Karpas-422 (cell line): ENCODE measurements at places on chromosomes 6 and 20.

- no peak for DNase-seq
Measured at GRCh38 chr6:134047673-134048072, 4.8 kb downstream of the SLC2A12 start.

GRCh38 chr6:33980176-33981175, 165.4 kb downstream of the GRM4 start:
- no peak for DNase-seq

DNA sequence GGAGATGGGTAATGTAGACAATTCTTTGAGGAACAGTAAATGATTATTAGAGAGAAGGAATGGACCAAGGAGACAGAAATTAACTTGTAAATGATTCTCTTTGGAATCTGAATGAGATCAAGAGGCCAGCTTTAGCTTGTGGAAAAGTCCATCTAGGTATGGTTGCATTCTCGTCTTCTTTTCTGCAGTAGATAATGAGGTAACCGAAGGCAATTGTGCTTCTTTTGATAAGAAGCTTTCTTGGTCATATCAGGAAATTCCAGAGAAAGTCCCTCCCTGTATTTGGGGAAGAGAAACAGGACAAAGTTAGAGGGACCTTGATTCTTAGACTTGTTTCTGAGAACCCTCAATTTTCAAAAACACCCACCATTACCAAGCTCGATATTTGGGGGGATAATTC, 109.1 kb upstream of the PRSS16 start:
- DNase-seq = no peak

DNA sequence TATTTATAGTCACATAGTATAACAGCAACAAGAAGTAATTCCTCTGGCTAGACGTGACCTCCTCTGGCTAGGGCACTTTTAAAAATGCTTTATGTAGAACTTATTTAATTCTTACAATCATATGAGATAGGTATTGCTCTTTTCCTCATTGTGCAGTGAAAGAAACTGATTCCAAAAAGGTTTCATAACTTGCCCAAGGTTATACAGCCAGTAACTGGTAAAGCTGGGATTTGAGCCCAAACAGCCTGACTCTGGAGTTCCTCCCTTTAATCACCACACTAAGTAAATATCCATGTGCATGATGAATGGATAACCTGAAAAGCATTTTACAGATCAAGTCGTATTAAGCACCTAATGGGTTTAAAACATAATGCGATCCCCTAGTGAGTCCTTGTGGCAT, 214.6 kb downstream of the PRL start:
- no peak for DNase-seq

DNA sequence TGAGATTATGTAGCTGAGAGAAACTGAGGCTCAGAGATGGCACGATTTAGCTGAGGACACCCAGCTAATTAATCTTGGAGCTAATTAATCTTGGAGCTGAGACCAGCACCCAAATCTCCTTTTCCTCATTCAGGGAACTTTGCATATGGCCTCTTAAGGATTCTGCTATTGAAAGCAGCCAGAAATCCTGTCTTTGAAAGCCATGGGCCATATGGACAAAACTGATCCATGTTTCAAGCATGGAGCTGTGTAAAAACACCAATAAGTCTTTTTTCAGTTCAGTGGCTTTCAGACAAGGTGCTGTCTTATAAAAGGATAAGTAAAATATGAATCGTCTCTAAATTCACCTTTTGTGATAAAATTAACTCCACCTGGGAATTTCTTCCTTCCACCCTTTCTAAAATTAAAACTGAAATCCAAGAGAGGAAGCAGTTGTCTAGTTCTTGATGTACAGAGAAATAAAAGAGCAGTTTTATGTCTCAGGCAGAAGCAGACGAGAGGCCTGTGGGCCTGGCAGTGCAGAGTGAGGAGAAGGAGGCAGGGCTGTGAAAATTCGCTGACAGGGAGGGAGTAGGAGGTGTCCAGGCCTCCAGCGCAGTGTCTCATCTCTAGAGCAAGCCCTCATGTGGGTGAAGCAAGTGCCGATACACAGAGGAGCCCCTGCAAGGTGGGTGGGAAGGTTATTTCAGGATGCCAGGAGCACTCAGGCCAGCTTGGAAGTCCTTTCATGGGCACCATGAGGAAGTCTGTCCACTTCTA, 266.9 kb downstream of the UST start:
- no peak for DNase-seq

- no peak for DNase-seq
Measured at GRCh38 chr6:23547851-23548250, 578.2 kb upstream of the NRSN1 start.

DNA sequence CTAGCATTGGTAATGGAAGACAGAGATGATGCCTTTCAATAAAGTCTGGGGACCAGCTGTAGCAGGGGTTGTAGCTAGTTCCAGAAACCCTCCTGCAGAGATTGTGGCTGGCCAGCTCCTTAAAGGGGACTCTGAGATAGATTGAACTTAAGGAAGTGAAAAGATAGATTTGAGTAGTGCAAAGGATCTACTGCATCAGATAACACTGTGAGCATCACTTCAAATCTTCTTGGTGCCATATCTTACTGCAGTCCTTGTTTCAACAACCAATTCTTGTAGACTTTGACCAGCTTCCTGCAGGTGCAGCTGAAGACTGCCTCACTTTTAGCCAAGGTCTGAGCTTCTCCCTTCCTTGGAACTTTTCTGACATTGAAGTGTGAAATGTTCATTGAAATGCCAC, 14.8 kb upstream of the CEP162 start:
- DNase-seq = no peak
